ENCODE measurements at places on chromosomes 4 and X.

DNA sequence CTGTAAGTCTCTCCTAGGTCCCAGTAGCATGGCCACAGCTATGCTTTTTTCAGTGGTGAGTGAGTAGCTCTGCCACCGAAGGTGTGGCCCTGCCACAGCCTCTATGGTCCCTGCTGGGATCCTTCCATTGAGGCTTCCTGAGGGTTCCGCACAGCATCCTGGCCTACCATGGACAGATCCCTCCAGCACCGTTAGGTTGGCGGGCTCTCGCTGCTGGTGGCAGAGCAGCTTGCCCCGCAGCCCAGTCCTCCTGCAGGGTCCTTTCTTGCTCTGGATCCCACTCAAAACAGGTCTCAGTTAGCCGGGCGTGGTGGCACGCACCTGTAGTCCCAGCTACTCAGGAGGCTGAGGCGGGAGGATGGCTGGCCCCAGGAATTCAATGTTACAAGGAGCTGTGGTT is 2.4 kb upstream of the PDZD4 start:
- no peak for DNase-seq

- DNase-seq, result no peak
Measured at GRCh38 chr4:110733901-110734300, 111.0 kb upstream of the PITX2 start.

DNA sequence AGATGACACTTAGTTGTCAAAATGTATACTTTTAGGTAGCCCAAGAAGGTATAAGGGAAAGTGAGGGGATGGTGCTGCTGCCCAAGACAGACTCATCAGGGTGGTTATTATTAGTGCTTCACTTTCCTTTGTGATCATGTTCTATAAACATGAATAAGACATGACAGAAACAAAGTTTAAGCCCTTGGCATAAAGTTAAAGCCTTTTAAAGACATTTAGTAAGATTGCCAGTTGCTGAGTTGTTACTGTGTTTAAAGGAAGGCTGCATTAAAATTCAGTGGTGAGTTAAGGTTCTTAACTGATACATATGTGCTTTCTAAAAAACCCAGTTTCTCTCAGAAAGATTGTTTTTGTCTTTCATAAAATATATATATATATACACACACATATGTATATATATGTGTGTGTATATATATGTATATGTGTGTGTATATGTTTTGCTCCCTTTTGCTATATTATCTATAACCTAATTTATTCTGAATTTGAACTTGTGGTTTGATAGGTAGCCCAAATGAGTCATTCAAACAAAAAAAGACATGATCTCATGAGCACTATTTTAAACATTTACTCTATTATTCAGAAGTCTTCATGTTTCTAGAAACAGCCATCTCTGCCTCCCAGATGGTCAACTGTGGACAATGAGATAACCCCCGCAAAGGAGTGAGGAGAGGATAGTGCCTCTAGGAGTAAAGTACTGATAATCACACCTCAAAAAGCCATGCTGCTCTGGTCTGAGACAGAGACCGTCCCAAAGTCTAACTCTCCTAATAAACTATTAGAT is 98.1 kb upstream of the OTUD4 start:
- no peak for DNase-seq

- DNase-seq, result no peak
Measured at GRCh38 chr4:113444386-113444785, 317.2 kb downstream of the CAMK2D start.

GRCh38 chr4:69835766-69836165 is 24.2 kb downstream of the SULT1E1 start:
- DNase-seq, result no peak

- no peak for DNase-seq
Measured at GRCh38 chr4:164977243-164978164, at the start of gene TRIM61. Gene TRIM61 (minus strand): TSS chr4:164977657. CDS start chr4:164970002, 7,655 bp downstream.

GRCh38 chrX:154049209-154050112 is 29.8 kb upstream of the IRAK1 start:
- no peak for DNase-seq

DNA sequence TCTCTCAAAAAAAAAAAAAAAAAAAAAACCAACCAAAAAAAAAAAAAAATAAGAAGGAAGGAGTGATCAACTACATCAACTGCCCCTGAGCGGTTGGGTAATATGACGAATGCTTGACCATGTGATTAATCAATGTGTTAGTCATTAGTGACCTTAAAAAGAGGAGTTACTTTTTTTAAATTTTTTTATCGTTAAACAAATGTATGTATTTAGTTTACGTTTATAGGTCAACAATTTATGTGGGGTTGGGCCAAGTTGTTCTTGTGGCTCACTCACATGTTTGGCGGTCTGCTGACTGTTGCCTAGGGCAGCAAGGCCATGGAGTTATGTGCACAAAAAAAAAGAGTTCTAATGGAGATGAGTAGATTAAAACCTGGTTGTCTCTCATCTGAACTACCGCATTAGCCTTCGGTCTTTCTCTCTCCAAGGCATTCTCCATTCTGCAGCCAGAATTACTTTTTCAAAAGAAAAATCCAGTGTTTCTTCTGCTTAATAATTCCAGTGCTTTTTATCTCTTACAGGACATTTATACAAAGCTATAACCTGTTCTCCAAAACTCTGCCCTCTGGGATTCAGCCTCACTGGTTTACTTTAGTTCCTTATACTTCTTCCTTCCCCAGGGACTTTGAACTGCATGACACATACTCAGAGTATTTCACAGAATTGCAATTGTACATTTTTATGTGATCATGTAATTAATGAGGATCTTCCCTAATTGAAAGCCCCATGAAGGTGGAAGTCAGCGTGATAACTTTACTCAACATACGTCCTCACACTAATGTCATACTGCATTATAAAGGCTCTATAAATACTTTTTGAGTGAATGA is 505.5 kb downstream of the ANKRD50 start:
- DNase-seq, result no peak

GRCh38 chrX:69297506-69297905 is 132.3 kb upstream of the PJA1 start:
- no peak for DNase-seq

- DNase-seq, result no peak
Measured at GRCh38 chr4:53026233-53026632, 164.1 kb downstream of the RASL11B start.

DNA sequence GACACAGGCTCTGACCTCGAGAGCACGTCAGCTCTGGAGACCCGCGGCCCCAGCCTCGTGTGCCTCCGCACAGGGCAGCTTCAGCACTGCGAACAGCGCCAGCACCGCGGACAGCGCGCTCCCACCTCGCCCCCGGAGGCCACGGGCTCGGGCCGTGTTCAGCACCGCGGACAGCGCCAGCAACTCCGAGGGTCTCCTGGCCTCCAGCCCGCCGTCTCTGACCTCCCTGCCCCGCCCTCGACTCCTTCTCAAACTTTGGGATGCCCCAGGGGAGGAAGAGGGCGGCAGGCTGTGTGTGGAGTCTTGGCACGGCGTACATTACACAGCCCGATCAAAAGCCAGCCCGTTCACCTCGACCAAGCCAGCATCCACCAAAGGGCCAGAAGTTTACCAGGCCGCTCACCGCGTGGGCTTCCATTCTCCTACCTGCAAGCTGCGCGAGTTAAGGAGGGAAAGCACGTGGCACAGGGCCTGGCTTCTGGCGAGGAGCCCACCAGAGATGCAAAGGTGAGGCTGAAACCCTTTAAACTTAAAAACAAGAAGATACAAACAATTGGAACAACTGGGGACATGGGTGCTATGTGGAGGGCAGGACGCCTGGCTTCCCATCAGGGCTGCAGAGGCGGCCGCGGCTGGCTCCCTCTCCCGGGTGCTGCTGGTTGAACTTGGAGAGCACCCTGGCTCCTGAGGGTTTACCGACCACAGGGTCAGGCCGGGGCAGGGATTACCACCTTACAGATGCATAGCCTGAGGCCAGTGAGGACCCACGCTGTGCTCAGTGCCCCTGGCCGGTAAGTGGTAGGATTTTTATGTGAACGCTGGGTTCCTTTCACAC is 4.5 kb upstream of the NKX1-1 start:
- DNase-seq, result no peak

DNA sequence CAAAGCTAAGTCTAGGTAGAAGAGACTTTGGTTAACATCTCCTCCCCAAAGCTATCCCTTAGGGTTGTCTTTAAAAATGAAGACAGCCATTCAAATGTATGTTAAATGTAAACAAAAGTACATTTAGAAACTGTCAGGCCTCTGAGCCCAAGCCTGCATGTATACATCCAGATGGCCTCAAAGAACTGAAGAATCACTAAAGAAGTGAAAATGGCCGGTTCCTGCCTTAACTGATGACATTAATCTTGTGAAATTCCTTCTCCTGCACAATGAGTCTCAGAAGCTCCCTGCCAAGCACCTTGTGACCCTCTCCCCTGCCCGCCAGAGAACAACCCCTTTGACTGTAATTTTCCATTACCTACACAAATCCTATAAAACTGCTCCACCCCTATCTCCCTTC is 377.9 kb downstream of the FAM133A start:
- DNase-seq, result no peak

DNA sequence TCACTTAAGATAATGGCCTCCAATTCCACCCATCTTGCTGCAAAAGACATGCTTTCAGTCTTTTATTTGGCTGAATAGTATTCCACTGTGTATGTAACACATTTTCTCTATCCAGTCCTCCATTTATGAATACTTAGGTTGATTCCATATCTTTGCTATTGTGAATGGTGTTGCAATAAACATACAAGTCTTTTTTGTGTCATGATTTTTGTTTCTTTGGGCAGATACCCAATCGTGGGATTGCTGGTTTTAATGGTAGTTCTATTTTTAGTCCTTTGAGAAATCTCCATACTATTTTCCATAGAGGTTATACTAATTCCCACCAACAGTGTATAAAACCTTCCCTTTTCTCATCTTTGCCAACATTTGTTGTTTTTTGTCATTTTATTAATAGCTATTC is 180.9 kb downstream of the SMIM20 start:
- DNase-seq, result no peak

GRCh38 chr4:185792384-185793115 is 19.4 kb downstream of the SORBS2 start:
- no peak for DNase-seq

DNA sequence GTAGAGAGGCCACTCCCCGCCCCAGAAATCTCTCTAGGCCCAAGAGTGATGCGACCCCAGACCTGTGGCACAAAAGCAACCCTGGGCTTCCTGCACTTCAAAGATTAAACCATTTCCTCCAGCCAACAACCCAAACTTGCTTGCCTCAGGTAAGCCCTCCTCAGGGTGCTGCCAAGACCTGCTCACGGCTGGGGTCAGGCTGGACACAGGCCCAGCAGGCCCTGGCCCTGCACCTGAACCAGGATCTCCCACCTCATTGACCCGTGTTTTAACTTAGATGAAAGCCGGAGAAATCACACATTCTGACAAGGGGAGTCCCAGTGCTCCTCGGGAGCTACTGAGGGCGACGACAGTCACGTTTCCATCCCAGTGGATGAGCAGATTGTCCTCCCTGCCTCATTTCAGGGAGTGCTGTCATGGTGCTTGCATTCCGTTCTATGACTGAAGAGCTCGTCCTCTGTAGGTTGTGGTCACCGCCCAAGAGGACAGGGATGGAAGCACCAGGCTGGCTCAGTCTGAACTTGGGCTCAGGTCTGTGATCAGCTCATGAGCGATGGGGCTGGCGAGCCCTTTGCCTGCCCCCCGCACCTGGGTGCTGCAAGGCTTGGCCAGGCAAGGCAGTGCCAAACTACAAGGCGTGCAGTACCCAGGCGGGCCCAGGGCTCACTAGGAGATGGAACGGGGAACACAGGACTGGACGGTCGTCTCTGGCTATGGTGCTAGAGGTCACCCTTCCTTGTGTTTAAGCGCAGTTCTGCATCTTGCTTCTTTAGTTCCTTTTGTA is 25.9 kb downstream of the WDR1 start:
- no peak for DNase-seq

All from NCI-H1436 (cell line).